Activated CD4-positive, alpha-beta T cell treated with anti-CD3 and anti-CD28 coated beads, Interleukin-2, amount 10 ng/mL, durations not matched to agents 7 days and 5 days (primary cell): ENCODE measurements at places on chromosomes 16 and 17.
A peak's percentile ranks its signal among the peaks of the same experiment; 100 is the strongest.

- DNase-seq, result no peak
Observed at GRCh38 chr16:62079236-62079635, 43.0 kb upstream of the CDH8 start.

GRCh38 chr17:4728124-4728523, 3.1 kb upstream of the MED11 start:
- no peak for DNase-seq

DNA sequence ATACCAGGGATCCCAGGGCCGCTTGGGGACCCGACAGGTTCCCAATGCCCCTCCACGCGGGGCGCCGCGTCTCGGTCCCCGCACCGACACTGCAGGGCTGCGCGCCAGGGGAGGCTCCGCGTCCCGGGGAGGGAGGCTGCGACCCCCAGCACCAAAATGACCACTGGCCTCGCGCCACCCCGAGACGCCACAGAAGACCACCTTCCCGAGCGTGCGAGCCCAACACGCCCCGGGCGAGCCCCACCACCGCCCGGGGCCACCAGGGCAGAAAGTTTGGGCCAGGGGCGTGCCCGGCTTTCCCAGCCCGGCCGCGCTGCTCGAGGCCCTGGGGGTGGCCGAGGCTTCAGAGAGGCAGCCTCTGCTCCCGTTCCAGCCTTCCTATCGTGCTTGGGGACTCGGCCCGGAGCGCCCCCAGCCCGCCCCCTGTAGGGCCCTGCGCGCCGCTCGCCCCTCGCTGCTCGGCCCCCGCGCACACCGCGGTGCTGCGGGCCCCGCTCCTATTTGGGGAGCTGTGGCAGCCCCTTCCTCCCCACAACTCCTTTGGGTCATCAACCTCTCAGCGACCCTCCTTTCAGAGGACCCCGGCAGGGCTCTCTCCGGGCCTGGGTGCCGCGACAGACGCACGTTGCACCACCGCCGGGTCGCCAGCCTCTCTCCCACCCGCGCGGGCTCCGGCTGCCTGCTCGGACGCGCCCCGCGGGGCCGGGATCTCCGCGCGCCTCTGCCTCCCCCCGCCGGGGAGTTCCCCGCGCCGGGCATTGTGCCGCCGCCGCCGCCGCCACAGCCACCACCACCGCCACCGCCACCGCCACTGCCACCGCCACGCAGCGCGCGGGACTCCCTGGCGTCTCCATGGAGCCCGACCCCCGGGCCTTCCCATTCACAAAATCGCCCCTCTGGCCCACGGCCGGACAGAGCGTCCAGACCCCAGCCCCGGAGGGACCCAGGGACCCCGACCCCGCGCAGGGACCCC, 892 bp downstream of the RBFOX3 start:
- DNase-seq, result no peak

DNA sequence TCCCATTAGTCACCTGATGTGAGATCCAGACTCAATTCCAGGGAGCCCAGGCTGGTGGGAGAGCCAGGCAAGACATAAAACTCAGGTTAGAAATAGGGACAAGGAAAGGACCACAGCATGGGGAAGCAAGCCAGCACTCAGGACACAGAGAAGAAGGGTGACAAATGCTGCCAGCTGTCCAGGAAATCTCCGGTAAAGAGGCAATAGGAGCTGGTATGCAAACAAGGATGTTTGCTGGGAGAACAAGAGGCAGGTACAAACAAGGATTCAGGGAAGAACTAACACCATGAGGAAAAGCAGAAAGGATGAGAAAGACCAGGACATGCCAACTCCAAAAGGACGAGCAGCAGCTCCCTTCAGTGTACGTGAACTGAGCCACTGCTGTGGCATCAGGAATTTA, 10.2 kb upstream of the TXNDC11 start:
- no peak for DNase-seq

DNA sequence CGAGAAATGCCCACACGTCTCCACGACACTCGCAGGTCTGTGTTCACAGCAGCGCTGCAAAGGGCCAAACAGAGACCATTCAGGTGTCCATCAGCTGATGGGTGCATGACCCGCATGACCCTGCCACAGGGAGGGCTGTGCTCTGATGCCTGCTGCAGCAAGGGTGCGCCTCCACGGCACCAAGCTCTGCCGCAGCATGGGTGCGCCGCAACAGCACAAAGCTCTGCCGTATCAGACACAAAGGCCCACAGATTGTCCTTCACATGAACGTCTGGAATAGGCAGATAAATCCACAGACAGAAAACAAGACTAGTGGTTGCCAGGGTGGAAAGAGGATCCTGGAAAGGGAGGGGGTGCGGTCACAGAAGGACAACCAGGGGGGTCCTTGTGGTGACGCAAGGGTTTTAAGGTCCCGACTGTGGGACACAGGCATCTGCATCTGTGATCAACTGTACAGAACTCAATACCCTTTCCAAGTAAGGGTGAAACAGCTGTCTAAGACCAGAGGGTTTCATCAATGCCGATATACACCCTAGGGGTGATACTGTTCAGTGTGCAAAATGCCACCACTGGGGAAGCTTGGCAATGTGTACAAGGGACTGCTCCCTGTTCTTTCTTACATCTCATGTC, 121.0 kb downstream of the ANKRD11 start:
- DNase-seq, result no peak

GRCh38 chr17:78608804-78609186, 31.6 kb upstream of the DNAH17 start:
- no peak for DNase-seq

GRCh38 chr17:75619506-75620431, 13.5 kb upstream of the SMIM5 start:
- peak; percentile 35 for DNase-seq
